ENCODE measurements at places on chromosomes 2 and 18.

GRCh38 chr2:108905176-108905575, 83.8 kb downstream of the EDAR start:
- no peak for DNase-seq

DNA sequence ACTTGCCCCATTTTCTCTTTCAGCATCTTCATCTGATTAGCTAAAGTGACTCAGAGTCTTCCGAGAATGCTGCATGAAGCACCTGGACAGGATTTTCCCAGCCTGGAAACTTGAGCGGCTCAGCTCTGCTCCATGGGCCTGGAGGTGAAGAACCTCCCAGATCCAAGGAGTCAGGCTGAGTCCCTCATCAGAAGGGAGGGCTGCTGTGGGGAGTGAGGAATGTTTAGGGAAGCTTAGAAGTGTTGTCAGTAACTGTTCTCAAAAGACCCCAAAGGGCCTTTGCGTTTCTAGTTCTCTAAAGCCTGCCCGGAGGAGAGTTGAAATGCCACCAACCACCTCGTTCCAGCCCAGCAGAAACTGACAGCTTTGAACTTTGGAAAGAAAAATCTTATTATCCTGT, 157.1 kb downstream of the CLIP4 start:
- DNase-seq, result no peak

DNA sequence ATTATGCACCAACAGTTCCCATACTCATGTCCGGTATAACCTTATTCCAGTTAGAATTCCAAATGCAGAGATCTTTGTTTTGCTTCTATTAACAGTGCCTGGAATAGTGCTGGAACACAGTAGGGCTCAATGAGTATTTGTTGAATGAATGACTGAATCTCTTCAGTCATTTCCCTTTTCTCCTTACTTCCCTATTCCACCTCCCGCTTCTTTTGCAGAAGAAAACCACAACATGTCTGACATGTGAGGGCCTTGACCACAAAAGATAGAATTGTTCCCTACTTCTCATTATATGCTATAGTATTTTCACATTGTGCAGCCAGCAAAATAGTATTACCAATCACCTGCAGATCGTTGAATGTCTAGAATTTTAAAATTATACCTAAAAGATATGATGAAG, 19.5 kb upstream of the HNRNPLL start:
- no peak for DNase-seq

DNA sequence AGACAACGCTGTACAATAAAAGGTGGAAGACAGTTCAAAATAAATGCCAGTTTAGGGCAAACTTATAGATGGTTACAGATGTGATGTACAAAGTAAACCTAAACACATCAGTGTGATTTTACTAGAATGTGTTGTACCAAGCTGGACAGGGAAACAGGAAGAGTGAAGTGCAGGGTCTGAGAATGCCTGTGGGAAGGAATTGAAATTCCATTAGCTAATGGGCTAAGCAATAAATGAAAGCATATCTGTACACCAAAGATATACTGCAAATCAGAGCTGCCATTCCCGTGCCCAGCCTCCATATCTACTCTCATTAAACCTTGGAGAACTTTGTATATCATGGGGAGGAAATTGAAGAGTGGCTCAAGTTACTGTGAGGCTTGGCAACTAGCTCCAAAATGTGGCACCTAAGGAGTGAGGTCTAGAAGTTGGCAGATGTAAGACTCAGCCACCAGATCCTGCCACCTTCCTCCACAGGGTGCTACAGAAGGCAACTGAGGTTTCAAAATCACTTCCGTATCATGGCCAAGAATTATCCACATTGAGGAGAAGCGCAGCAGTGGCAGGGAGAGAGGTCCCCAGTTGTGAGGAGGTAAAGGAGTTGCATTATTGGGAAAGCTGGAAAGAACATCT, 277.8 kb downstream of the TCF4 start:
- DNase-seq, result no peak

- peak; percentile 58 for DNase-seq
Measured at GRCh38 chr2:219285894-219286425, 6.8 kb downstream of the DNAJB2 start.

DNA sequence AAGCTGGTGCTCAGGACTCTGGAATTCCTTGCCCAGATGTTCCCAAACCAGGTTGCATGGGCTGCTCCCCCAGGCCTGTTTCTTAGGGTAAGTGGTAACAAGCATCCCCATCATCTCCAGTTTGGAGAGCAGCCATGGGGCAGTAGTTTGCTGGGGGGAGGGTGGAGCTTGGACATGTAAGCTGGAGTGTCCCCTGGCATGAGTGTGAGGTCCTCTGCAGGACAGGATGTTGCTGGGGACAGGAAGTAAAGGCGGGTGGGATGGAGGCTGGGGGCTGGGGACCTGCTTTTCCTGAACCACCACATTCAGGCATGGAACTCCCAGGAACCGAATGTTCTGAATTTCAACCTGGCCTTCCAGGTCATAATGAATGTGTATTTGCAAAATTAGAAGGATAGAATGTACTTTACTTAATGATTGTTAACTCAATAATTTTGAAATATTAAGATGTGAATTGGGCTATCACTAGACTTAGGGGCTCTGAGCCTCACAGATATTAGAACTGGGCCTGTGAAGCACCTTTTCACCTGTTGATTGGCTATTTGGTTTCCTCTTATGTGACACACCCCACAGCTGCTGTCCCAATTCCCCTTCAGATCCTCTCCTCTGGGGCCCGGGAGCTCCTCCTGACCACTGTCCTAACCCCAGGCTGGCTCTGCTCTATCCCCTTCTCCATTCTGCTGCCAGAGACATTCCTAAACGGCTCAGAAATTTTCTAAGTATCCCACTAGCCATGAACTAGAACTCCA, 66.4 kb upstream of the EPAS1 start:
- DNase-seq, result no peak

DNA sequence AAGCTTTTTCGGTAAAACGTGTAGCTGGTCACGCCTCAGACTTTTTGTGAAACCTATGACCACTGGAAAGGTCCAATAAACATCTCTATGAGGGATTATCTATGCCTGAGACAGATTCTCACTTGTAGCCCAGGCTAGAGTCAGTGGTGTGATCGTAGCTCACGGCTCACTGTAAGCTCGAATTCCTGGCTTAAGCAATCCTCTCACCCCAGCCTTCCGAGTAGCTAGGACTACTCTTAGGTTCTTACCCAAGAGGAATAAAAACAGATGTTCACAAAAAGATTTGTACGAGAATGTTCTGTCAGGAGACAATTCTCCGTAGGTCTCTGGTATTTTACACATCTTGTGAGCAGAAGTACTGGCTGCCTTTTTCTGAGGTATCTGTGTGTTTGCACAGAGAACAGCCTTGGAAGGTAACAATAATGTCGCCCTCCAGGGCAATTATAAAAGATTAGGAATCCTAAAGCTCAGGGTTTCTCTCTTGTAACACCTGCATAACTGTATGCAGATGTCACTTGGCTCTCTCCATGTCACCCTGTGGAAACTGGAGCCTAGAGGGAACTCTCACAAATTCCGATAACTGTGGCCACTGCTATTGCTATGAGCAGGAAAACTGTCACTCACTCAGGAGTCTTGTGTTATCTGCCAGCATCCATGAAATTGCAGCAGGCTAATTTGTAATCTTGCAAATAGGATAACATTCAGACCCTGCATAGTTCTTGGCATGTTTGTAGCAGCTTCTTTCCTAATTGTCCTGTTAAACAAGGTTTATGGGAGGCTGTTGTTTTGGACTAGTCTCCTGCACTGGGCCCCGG, 25.5 kb upstream of the RALBP1 start:
- DNase-seq, result peak; percentile 54

DNA sequence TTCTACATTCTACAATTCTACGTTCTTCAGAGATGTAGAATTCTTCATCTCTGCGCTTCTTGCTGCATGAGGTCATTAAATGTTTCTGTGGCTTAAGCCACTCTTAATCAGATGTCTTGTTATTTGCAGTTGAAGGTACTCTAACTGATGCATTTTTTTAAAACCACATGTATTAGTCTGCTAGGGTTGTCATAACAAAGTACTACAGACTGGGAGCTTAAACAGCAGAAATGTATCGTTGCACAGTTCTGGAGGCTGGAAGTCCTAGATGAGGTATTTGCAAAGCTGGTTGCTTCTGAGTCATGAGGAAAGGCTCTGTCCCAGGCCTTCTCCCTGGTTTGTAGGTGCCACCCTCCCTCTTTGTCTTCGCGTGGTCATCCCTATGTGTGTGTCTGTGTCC, 176.3 kb upstream of the GLI2 start:
- DNase-seq, result peak; percentile 99

- DNase-seq, result peak; percentile 42
Measured at GRCh38 chr18:25350489-25351251, 1.3 kb downstream of the ZNF521 start.

DNA sequence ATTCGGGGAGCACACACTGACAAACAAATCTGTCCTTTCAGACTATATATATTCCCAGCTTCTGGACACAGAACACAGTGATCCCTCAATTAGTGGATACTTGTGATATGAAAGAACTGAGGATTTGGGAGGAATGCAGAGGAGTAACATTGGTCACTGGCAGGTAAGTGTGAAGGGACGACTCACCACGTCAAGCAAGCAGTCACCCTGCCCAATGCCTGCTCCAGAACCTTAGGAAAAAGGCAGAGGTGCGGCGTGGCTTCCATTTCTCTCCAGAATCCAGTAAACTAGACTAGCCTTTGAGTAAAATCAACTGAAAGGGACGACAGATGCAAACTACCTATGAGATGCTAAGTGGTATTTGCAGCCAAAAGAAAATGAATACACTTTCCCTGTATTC, 1.1 kb downstream of the CCDC93 start:
- DNase-seq, result no peak

- no peak for DNase-seq
Measured at GRCh38 chr18:4017480-4017879, 437.6 kb downstream of the DLGAP1 start.

- DNase-seq, result no peak
Measured at GRCh38 chr2:236633775-236634560, 64.3 kb downstream of the ACKR3 start.

DNA sequence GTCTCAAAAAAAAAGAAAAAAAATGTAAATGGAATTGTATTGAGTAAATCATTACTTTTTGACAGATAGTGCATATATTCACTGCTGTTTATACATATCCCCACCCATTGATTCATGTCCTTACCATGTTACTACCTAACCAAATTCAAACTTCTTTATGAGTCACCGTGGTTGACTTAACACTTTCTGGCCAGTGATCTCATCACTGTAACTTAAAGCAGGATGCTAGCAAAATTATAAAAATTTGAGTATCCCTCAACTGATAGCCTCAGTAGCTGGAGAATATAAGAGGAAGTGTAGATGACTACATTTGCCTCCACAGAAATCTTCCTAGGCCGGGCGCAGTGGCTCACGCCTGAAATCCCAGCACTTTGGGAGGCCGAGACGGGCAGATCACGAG, 13.4 kb downstream of the CNOT9 start:
- peak; percentile 80 for DNase-seq

- no peak for DNase-seq
Measured at GRCh38 chr2:45168711-45169338, 159.6 kb upstream of the SIX2 start.

DNA sequence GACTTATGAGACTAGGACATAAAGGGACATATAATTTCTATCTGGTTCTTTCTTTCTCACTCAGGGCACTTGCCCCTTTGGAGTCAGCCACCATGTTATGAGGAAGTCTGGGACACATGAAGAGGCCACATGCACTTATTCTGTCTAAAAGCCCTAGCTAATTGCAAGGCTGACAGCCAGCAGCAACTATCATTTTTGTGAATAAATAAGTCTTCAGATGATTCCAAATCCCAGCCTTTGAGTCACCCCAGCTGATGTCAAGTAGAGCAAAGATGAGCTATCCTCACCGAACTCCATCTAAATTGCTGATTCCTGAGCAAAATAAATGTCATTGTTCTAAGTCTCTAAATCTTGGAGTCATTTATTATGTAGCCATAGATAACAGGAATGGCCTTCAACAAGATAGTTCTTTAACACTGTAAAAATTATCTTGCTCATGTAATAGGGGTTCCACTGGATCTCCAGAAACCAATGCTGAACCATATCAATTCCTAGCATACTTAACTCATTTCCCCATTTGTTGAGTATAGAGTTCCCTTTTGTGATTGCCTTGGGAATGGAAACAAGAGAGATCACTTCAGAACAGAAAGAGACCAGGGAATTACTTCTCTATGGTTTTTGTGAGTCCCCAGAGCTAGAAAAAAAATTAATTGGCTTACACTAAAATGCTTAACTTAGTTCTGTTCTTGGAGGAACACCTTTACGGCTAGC, 50.6 kb upstream of the FN1 start:
- DNase-seq, result no peak

DNA sequence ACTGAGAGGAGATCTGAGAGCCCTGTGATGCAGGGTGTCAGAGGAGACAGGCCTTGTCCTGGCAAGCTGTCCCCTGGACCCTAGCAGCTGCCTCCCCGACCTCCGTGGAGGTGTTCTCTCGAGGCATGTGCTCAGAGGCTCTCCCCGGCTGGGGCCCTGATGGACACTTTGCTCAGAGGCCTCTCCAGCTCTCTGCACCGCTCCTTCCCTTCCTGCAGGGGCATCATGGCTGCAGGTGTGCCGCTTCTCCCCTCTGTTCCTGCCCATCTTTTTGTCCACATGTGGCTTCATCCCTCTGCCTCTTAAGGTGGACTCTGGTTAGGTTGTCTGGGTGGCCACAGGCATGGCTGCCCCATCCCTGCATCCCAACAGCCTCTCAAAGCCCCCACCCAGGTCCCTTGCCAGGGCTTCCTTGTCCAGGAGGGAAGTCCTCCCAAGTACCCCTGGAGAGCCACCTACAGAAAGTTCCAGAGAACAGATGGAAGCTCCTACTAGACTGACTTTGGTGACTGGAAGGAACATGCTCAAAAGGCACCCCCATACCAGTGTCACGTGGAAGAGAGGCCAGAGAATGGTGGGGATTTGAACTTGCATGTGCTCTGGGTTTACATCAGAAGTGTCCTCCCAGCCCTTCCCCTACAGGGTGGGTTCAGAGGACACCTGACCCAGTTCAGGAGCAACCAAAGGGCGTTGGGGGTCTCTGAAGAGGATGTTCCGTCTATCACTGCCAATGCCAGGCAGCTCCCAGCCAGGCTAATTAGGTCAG, 120.4 kb downstream of the KLHL29 start:
- DNase-seq, result no peak

DNA sequence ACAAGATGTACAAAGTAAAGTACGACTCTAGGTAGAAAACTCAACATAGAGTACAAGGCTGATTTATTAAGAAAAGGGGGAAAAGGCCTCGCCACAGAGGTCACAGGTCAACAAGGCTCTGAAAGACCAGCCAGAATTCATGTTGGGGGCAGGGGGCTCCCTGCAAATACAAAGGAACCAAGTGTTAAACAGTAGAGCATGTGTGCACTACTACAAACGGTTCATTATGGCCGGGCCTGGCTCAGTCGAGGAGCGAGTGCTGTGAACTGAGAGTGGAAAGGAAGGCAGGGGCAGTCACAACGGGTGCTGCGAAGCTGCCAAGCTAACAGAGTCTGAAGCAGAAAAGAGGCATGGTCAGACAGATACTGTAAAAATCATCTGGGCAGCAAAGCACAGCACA, 77.1 kb downstream of the MBOAT2 start:
- no peak for DNase-seq

GRCh38 chr2:24448797-24449196, 42.3 kb upstream of the NCOA1 start:
- DNase-seq, result no peak

- peak; percentile 93 for DNase-seq
Measured at GRCh38 chr2:46847185-46847710, 68.4 kb downstream of the MCFD2 start.

GRCh38 chr2:15511686-15512085, 49.4 kb downstream of the NBAS start:
- no peak for DNase-seq

- DNase-seq, result peak; percentile 83
Measured at GRCh38 chr2:173963323-173963816, 1.8 kb downstream of the SP3 start.
